Kidney tubule cell (primary cell): ENCODE measurements at places on chromosomes 16 and 17.
A peak's percentile ranks its signal among the peaks of the same experiment; 100 is the strongest.

DNA sequence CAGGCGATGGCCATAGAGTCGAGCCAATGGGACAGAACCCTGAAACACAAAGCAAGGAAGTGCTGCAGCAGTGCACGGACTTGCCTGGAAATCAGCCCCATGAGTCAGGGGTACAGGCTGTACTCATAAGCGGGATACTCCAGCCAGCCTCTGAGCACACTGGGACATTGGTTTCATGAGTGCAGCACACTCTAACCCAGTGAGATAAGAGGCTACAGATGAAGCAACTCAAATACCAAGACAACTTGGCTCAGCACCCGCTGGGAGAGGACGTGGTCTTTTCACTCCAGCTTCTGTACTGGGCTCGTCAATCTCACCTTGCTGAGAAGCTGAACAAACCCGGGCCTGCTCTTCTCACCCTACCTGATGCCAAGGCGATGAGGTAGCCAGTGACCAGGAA is 98.2 kb downstream of the AXIN2 start:
- no peak for DNase-seq

DNA sequence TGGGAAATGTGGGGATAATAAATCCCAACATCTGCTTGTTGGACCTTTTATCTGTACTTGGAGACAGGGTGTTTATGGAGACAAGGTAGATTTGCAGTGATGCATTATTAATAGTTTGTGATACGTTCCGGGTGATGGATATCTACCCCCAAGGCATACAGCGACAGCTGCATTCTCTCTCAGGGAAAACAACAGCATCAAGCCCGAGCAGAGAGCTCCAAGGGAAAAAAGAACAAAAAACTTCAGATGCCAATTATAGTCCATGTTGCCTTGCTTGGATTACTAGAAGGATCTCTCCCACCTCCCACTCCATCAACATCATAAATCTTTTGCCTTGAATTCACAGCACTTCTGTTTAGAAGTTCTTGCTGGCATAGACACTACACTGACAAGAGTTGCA is 187.5 kb upstream of the CDH11 start:
- DNase-seq: no peak

DNA sequence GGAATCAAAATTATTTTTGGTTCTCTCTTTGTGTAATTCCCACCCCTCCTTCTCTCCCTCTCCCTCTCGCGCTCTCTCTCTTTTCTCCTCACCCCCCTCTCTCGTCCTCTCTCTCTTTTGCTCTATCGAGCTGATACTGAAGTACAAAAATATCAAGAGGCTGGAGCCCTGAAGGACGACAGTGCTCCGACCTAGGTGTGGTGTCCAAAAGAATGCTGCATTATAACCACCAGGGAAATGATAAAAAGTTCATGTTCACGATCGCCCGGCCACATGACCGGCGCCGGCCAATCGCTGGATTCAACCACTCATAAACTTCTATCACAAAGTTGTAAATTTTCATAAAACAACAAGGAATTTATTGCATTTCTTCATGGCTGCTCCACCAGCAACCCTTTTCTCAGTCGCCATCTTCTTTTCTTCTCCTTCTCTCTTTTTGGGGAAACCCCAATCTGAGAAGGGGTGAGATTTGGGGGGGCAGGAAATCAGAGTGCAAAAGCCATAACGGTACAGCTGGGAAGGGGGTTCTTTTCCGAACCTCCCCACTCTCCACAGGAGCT is at the start of gene HOXB6:
TSS of gene HOXB6 (minus strand) at position 217 of the 560 bp plus-strand sequence. CDS start 6,836 bp downstream, outside the sequence.
- DNase-seq: peak; percentile 86

DNA sequence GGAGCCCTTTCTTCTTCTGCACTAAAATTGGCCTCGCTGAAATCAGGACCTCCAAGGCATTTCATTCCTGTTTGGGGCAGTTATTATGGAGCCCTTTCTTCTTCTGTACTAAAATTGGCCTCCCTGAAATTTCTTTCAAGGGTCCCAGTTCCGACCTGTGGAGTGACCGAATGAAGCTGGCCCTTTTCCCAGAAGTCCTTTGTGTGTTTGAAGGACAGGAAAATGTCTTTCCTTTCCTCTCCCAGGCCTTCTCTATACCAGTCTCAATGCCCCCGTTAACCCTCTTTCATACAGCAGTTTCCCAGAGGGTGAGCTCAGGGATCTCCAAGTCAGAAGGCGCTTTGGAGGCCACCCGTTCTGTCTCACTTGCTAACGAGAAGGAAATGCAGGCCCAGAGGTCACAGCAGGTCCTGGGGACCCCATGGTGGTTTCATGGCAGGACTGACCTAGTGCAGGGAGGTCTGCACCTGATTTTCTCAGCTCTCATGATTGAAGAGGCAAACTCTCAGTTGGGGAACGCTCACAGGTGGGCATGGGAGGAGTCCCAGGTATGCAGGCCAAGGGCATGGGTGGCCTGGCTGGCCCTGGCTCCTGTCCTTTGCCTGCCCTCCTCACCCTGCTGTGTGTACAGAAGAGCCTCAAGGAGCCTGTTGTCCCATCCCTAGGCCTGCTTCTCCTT is 37.1 kb upstream of the DOC2B start:
- no peak for DNase-seq

DNA sequence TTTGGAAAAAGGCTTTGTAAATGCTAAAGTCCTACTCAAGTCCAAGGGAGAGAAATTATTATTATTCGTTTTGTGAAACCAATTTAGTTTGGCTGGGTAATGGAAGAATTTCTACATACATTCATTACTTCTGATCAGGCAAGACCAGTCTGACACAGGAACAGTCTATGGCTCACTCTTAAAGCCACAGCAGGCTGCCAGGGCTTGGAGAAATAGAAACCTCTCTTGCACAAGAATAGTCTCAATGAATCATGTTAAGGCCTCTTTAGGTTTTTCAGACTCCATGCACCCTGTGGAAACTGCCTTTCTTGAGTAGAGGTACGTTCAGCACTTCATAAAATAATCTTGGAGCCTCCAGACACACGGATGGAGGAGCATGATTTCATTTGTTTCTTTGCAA is 167.7 kb downstream of the IRX3 start:
- DNase-seq: no peak
